Esophagus squamous epithelium (tissue), 5 donors: ENCODE measurements at places on chromosomes 1 and 21.

DNA sequence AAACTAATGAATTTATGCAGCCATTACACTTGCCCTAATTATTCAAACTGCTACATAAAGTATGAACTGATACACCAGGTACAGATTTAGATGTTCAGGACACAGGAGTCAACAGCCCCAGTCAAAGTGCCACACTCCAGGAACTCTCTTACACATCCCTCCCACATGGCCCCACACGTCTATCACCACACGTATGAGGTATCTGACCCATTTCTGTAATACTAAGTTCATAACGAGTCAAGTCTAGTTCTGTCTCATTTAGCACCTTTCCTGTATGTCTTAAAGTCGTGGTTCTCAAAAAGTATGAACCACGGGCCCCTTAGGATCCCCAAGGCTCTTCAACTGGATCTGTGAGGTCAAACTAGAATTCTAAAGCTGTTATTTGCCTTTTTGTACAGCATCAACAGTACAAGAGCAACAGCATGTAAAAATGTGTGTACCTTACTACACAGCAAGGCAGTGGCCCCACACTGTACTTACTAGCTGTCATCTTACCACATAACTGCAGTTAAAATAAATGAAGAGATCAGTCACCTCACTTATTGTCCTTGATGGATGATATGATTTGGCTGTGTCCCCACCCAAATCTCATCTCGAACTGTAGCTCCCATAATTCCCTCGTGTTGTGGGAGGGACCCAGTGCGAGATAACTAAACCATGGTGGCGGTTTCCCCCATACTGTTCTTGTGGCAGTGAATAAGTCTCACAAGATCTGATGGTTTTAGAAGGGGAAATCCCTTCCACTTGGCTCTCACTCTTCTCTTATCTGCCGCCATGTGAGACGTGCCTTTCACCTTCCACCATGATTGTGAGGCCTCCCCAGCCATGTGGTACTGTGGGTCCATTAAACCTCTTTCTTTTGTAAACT lies 42.6 kb downstream of the SIPA1L2 start:
- DNase-seq: no peak

- no peak for DNase-seq
These were observed 113.4 kb upstream of the ATP1A1 start for GRCh38 chr1:116259663-116260062.

- DNase-seq: no peak
These were observed 127.6 kb downstream of the CYYR1 start for GRCh38 chr21:26445440-26445839.

DNA sequence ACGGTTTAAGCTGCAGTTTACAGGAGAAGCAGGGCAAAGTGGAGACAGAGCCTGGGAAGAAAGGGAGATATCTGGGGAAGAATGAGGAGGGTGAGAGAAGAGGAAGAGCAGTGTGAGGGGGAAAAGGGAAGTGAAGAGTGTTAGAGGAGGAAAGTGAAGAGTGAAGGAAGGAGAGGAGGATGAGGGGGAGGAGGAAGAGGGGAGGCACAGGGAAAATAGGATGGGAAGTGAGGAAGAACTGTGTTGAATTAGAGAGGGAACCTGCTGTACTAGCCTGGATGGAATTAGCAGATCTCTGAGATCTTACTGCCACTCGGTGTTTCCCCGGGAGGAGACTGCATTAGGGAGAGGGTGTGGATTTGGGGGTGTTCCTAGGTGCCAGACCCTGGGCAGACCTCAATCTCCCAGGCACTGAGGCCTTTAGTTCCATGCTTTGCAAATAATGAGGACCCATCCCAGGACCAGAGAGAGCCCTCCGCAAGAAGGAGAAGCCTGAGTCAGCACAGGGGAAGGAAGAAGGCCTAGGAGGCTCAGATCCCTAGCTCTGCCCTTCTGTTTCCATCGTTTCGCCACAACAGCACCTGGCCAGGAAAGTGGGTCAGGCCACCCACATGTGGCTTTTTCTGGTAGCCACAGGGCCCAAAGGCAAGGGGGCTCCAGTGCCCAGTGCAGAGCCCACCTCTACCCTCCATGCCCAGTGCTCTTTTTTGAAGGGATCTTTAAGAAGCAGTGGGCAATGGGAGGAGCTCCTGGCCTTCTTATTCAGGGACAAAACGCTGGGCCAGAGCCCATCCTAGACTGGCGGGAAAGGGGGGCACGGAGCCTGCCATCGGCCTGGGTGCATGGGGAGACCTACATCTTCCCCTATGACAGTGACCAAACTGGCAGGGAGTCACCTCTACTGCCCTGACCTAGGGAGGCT lies 2.0 kb downstream of the LRRN2 start:
- DNase-seq: no peak

DNA sequence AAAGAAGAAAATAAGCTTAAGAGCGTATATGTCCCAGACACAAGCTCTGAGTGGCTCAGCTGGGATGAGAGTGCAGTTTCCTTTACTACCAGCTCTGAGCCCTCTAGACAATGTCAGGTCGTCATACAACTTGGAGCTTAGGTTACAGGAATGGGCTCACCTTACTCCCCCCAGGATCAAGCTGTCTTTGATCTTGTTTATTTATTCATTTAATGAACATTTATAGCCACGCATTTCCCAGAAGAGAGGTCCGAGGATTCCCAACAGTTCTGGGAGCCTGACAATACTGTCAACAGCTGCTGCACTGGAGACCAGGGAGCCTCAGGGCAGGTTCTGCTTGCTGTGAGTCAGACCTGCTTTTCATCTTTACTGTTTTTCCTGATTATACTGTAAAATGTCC lies 378.9 kb downstream of the PLPP3 start:
- DNase-seq: no peak

DNA sequence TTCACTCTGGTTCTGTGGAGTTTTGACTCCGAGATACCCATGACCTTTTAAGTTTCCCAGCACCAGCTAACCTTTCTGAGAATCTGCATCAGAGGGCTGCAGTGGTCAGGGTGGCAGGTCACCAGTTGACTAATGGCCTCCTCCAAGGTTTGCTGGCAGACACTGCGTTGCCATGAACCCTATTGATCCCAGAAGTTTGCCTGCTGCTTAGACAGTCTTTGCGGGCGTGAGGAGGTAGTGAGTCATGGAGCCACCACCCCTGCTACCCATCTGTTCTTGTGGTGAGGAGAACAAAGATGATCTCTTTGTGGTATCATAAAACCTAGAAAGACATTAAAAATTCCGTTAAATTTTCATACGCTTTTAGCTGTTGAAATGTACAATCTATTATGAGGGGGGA lies 180.4 kb downstream of the FGGY start:
- no peak for DNase-seq

GRCh38 chr1:199057322-199057721 lies 418.5 kb downstream of the PTPRC start:
- DNase-seq: no peak

- DNase-seq: no peak
These were observed 345.3 kb downstream of the MATN1 start for GRCh38 chr1:30378003-30378596.

DNA sequence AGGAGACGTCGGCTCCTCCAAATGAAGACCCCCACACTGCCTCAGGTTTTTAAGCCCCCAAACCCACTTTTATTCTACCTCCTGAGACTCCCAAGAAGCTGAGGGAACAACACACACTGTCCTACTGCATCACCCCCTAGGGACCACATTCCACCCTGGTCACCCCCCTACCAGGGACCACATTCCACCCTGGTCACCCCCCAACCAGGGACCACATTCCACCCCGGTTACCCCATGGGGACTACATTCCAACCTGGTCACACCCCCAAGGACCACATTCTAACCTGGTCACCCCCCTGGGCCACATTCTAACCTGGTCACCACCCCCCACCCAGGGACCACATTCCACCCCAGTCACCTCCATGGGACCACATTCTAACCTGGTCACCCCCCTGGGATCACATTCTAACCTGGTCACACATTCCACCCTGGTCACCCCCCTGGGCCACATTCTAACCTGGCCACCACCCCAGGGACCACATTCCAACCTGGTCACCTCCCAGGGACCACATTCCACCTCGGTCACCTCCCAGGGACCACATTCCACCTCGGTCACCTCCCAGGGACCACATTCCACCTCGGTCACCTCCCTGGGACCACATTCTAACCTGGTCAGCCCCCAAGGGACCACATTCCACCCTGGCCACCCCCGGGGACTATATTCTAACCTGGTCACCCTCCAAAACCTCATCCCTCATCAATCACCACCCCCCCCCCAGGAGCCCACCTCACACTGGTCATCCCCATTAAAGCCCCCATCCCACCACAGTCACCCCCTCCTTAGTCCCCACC lies 587.6 kb downstream of the NPHP4 start:
- DNase-seq: no peak

DNA sequence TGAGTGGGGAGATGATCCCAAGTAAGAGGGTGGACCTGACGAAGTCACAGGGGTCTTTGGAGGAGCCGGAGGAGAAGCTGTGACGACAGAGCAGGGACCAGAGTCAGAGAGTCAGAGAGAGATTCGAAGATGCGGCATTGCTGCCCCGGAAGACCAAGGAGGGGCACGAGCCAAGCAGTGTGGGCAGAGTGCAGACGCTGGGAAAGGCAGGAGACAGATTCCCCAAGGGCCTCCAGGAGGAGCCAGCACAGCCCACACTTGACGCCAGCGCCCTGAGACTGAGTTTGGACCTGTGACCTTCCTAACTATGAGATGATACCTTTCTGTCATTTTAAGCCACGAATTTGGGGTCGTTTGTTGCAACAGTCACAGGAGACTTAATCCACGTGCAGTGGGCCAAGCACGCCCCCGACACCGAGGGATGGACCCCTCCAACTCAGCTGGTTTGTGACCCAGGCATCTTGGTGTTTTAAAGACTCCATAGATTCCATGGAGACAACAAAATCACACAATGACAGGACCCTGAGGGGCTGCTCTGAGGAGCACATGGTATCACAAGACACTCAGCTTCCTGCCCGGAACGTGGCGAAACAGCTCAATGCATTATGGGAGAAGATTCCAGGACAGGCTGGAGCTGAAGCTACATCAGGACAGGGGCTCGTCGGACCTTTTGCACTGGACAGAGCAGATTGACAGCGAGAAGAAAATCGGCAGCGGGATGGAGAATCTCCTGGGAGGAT lies 11.0 kb upstream of the TFF1 start:
- DNase-seq: no peak

GRCh38 chr1:19359357-19359756 lies 47.2 kb downstream of the SLC66A1 start:
- no peak for DNase-seq

- no peak for DNase-seq
These were observed 5.9 kb downstream of the CDC14A start for GRCh38 chr1:100358210-100358609.

DNA sequence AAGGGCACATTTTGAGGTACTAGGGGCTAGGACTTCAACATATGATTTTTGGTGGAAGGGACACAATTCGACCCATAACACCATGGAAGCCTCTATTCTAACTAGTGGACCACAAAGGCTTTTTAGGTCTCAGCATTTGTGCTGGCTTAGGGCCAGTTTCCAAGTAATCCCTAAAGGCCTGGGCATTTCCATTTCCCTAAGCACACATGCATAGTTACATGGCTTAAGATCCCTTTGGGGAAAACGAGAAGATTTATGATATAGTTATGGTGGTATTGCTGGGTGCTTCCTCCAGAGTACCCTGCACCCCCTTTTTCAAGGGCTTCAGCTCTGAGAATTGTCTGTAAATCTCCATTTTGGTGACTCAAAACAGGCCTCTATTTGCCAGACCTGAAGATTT lies 28.2 kb upstream of the TMEM54 start:
- DNase-seq: no peak

- no peak for DNase-seq
These were observed 60.4 kb upstream of the BACH1 start for GRCh38 chr21:29238053-29238966.

DNA sequence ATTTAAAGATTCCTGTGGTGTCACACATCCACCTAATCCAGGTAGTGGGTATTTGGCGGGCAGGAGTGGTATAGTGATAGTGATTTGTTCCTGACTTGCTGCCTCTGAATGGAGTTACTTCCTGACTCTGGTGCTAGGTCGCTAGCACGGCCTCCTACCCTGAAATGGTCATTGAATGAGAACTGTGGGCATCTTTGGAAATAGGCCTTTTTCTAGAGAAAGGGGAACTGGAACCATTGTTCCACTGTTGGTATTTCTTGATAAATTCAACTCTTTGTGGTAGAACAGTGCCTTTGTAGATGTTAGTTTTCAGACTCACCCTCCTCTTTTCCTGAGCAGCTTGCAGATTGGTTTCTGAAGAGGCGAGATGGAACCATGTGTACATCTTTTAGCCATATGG lies 1.5 kb downstream of the QSOX1 start:
- DNase-seq: no peak

DNA sequence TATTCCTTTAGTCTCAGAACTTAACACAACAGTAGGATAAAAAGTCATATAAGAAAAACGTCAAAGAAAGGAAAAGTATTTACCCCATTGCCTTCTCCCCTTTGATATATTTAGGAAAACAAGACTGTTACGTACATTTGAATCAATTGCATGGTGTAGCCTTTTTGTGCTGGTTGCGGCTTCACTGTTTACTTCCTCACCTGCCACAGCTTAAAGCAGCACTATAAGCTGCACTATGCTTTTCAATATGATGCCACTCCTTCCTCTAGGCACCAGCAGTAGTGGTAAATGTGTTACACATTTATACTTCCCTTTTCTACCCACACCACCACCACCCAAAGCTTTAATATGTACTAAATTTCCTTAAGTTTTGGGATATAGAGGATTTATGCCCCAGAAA lies 111.1 kb downstream of the ATP1B1 start:
- DNase-seq: no peak

GRCh38 chr21:36839123-36839522 lies 127.3 kb downstream of the HLCS start:
- DNase-seq: no peak

GRCh38 chr1:235843461-235843961 lies 23.2 kb downstream of the LYST start:
- DNase-seq: no peak

DNA sequence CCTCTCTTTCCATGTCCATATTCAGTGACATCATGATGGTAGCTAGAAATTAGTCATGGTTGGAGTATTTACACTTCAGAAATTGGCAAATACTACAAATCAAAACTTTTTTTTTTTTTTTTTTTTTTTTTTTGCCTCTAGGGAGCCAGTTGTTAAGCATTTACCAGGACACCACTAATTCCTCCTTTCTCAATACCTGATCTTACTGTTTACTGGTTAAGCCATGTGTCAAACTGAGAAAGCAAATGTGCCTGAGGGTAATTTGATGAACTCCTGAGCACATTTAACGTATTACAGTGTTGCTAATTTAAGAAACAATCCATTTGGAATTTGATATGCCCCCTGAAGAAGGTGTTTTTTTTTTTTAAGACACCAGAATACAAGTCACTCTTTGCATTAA lies 94.4 kb downstream of the DNM3 start:
- no peak for DNase-seq

GRCh38 chr21:23455676-23456075 lies 2151.6 kb downstream of the MRPL39 start:
- no peak for DNase-seq

DNA sequence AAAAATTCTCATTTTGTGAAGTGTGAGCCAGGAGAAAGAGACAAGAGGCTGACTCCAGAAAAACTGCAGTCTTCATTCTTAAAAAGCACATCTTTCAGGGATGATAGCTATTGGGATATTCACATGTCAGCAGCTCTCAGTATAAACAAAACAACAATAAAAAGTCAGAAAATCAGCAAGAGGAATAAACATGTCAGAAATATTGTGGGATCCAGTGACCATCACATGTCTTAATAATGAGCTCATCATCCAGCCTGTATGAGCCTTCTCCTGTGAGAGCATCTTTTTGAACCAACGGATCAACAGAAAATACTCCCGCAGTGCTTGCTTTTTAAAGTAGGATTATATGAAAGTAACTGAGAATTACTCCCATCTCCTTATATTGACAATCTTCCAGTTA lies 241.6 kb downstream of the SMYD3 start:
- DNase-seq: no peak

GRCh38 chr1:178752891-178753290 lies 27.8 kb downstream of the RALGPS2 start:
- no peak for DNase-seq
